ENCODE measurements at places on chromosomes 7 and 10.

DNA sequence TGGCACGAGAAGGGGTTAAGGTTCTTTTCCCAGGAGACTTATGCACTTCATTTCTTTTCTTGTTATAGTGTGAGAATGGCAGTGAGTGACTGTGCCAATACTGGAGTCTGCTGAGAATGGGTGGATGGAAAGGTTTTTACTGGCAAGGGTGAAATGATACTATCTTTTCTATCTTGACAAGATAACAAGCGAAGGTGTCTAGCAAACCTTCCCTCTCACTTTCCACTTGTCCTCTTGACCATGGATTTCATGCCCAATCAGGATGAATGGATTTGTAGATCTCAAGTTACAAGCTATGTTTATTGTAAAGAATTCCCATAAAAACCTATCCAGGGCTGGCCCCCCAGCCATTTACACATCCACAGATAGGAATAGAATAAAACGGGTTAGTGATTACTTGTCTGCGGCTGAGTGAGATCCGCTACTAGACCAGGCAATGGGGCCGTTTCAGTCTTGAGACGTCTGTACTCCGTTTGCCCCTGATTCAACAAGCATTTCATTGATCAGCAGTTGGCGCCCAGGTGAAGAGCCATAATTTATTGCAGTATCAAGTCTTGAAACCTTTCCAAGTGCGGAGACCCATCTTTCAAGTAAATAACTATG, 152.6 kb downstream of the PRKCQ start:
- no peak for DNase-seq

- DNase-seq, result no peak
These were observed 21.3 kb downstream of the CYCS start for GRCh38 chr7:25103773-25104172.

- DNase-seq, result no peak
These were observed 191.3 kb upstream of the KAT6B start for GRCh38 chr10:74634995-74635536.

GRCh38 chr10:61623161-61623560, 39.6 kb upstream of the CABCOCO1 start:
- DNase-seq, result no peak

DNA sequence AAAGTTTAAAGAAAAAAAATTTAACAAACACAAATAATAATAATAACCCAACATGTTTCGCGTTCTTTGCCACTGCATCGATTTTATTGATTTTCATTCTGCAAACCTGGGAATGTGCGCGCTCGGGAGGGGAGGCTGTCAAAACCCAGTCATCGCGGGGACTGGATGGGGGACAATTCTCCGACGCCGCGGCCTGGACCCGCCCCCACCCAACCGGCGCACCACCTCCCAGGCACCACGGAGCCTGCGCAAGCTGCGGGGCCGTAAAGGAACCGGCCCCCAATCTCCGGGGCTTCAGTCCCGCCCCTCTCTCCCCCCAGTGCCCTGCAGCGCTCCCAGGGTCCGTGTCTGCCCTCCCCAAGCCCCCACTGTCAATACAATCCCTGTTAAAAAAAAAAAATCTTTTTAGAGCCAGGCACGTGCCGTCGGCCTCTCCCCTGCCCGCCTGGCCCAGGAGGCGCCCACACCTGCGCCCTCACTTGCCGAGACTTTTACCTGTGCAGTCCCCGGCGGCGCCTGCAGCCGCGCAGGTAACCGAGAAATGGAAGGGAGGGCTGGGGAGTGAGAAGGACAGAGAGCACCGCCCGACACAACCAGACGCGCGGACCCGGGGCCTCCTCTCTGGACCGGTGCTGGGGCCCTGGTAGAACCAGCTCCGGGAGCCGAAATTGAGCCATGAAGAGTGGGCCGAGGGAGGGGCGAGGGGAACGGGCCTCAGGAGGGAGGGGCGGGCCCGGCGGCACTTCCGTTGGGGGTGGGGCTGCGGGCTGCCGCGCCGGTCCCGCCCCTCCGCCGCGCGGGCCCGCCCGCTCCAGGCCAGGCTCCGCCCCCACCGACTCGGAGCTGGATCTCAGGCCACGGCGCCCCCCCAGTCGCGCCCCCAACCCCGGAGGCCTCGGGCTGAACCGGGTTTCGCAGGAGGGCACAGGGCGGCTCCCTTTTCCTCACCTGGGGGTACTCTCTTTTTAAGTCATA, 7.6 kb upstream of the ZNF503 start:
- DNase-seq, result peak; percentile 68

DNA sequence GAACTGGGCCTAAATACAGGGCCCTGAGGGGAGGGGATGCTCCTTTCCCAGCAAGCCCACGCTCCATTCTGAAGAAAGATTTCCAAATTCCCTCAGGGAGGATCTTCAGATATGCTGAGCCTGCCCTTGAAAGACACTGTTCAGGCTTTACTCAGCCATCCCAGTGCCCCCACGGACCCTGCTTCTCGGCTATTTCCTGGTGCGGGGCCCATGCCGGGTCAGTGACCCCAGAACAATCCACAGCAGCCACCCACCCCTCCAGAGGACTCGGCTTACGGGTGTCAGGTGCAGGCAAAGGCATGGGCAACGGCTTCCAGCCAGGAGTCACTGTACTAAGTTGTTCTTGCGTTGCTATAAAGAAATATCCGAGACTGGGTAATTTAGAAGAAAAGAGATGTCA, 137.1 kb downstream of the OAT start:
- DNase-seq, result no peak

- no peak for DNase-seq
These were observed 14.5 kb downstream of the NUDT5 start for GRCh38 chr10:12181065-12181775.

DNA sequence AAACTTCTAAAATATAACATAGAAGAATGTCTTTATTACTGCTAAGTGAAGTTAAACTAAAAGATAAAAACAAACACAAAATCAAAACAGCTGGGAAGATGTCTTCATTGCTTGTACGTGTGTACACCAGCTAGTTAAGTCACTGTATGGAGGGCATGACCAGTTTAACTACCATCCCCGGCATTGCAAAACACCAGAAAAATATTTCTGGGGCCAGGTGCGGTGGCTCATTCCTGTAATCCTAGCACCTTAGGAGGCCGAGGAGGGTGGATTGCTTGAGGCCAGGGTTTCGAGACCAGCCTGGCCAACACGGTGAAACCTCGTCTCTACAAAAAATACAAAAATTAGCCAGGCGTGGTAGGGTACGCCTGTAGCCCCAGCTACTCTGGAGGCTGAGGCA, 19.2 kb upstream of the C7orf33 start:
- no peak for DNase-seq
